ENCODE measurements at places on chromosomes 2 and 18.

- DNase-seq: no peak
Observed at GRCh38 chr2:127140538-127140937, 33.6 kb upstream of the BIN1 start.

DNA sequence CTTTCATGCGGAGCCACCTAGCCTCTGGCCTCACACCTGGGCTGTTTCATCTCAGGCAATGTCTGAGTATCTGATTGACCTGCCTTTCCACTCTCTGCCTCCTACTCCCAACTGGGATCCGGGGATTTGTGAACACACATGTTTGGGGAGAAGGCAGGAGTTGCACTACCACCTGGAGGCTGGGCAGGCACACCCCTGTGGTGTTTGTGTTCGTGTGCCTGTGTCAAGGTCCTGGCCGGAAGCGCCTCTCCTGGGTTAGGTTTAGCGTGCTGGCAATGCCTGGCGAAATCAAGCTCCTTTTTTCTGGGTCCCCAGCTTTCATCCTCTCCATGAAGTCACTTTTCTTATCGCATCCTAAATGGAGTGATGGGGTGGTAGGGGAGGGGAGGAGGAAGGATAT lies 63.9 kb downstream of the GATA6 start:
- DNase-seq: no peak

- no peak for DNase-seq
Observed at GRCh38 chr2:220044383-220044782, 417.0 kb downstream of the SLC4A3 start.

DNA sequence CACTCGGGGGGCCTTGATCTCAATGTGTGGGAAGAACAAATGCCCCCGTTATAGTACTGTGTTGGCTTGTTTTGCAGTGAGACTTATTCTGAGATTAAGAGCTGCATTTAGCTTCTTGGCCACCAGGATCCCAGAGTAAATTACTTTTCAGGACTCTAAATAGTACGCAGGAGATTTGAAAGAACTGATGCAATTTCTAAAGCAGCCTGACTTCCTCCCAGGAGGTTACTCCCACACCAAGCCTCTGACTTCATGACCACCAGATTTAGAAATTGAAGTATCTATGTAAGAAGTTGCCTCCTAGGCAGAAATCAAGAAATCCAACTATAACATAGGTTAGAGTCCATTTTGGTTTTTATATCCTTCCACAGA lies 67.0 kb downstream of the FEZ2 start:
- DNase-seq: no peak

Measured in glomerular endothelial cell (primary cell).